Activated gamma-delta T cell (primary cell): ENCODE measurements at places on chromosomes 13 and 19.

GRCh38 chr13:36355632-36356031 is 9.4 kb upstream of the SPART start:
- DNase-seq = no peak

GRCh38 chr19:56309511-56310185 is 5.0 kb downstream of the ZSCAN5A start:
- peak; percentile 23 for DNase-seq

GRCh38 chr13:28031220-28031895 is 42.9 kb upstream of the URAD start:
- DNase-seq = peak; percentile 6

DNA sequence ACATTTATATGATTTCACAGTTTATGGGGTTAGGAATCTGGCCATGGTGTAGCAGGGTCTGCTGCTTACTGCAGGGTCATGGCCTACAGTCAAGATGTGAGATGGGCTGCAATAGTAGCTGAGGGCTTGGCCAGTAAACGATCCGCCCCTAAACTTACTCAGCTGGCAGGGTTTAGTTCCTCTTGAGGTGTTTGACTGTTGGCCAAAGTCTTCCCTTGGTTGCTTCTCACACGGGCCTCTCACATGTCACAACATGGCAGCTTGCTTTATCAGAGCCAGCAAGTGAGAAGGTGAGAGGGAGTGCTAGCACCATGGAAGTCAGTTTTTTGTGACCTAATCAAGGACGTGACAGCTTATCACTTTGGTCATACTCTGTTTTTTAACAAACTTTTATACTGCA is 77.1 kb downstream of the DNAJC3 start:
- DNase-seq = no peak

DNA sequence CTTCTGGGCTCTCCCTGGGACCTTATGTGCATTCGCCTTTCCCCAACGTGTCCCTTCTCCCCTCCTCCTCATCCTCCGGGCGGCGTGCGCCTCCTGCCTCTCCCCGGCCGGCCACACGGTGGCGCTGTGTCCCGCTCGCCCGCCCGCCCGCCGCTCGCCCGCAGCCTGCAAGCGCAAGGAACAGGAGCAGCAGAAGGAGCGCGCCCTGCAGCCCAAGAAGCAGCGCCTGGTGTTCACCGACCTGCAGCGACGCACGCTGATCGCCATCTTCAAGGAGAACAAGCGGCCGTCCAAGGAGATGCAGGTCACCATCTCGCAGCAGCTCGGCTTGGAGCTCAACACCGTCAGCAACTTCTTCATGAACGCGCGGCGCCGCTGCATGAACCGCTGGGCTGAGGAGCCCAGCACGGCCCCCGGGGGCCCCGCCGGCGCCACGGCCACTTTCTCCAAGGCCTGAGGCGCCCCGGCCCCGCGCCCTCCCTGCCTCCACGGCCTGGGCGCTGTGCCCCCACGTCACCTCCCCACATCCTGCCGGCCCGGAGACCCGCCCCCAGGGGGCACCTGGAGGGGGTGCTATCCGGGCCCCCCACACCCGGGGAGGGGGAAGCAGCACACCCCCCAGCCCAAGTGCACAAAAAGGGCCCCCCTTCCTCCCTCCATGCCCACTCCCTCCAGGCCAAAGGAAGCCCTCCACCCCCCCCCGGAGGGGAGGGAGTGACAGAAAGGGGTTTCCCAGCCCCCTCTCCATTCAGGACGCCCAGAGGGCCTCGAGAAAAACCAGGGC is 21.9 kb downstream of the ONECUT3 start:
- DNase-seq = no peak

DNA sequence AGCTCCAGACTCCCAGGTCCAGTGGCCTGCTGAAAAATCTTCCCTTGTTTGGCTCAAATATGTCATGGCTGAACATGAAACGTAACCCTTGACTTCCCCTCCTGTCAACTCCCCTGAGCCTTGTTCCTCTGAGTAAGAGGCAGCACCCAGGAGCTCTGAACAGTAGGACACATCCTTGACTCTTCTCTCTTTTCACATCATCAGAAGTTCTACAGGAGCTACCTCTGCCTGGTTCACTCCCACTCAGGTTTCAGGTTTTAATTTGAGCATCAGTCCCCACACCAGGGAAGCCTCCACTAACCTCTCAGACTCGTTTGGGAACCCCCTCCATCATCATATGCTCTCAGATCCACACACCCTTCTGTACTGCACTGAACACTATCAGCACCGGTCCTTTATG is 30.3 kb downstream of the ZNF823 start:
- no peak for DNase-seq

DNA sequence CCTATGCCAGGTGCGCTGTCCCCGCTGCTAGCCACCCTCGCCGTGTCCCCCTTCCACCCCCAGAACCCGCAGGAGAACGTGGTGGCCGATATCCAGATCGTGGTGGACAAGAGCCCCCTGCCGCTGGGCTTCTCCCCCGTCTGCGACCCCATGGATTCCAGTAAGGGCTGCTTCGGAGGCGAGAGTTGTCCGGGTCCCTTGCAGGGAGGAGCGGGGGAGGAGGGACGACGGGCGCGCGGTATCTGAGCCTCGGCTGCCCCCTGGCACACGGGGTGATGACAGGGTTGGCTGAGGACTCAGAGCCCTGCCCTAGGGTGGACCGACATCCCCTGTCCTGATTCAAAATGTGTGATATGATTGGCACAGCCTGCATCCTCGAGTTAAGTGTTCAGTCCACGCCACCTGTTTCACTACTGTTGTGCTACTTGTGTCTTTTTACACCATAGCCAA is 653 bp downstream of the MVB12A start:
- DNase-seq = no peak

- DNase-seq = no peak
These were observed 37.1 kb upstream of the CNMD start for GRCh38 chr13:52776726-52777125.

DNA sequence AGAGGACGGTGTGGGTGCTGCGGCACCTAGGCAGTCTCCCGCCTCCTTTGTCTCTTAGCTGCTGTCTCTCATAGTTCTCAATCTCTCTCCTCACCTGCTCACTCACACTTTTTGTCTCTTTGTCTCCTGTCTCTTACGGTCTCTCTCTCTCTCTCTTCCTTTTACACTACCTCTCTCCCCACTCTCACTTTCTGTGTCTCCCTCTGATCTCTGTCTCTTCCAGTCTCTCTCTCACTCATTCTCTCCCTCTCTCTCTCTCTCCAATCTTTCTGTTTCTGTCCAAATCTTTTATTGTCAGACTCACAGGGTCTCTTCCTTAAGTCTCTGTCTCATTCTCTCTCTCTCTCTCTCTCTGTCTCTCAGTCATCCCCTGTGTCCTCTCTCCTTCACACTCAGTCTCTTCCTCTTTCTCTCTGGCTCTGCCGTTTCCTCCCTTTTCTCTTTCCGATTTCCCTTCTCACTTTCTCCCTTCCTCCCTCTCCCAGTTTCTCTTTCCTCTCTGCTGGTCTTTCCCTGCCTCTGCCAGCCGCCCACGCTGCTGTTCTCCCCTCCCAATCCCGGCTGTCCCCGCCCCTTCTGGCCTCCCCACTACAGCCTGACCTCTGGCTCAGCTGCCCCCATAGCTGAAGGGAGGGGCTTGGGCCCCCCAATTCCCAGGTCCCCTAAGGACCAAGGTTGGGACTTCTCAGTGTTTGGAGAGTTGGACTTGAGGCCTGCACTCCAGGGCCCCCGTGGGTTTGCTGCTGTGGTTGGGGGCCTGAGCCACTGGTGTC is at the start of gene PLEKHA4:
TSS of gene PLEKHA4 (minus strand) at position 504 of the 773 bp plus-strand sequence. CDS start 997 bp downstream, outside the sequence.
- DNase-seq = no peak

GRCh38 chr13:25738342-25739196 is 313.2 kb downstream of the SHISA2 start:
- DNase-seq = no peak

DNA sequence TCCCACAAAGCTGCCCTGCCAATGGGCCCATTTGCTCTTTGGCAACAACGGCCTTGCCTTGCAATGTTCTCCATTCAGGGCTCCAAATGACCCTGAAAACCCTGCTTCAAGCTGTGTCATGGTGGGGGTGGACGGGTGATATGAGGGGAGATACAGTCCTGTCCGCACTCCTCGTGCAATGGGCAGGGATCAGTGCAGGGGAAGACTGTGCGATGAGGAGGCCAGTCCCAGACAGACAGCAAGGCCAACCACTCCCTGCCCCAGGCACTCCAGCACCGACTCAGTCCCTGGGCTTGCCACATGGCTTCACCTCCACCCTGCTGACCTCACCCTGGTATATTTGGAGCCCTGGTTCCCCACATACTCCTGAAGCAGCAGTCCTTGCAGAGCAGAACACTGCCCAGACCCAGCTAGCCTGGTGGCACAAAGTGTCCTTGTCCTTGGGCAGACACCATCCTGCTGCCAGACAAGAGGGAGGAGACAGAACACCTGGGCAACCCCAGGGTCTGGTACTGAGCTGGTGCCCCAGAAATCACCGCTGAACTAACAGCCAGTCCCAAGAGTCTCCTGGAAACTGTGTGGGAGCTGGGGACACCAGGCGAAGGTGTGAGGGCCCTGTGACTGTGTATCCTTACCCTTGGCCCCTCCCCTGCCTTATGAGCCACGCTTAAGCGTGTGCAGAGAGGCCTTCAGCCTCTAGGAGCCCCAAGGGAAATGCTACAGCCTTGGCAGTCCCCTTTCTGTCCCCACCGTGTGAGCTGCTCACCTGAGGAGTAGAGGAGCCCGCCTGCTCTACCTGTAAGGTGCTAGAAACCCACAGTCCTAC is 9.1 kb upstream of the SLC35E1 start:
- no peak for DNase-seq

- no peak for DNase-seq
These were observed 553.5 kb downstream of the DCT start for GRCh38 chr13:93925990-93926389.

GRCh38 chr19:17555929-17556813 is 722 bp downstream of the COLGALT1 start:
- no peak for DNase-seq

DNA sequence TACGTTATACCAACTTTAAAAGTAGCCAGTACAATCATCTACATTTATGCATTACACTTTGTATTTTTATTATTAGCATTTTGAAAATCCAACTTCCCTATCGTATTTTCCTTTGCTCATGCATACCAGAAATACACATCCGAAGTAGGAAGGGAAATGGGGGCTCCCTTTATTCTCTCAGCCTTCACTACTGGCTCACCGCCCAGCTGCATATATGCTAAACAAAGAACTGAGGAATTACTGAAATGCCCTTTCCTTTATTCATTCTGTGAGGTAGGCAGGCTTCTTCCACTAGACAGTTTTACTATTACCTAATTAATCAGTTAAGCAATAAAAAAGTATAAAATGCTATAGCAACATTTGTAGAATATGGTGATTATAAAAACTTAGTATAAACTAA is 291.6 kb downstream of the KLF12 start:
- DNase-seq = no peak

GRCh38 chr13:105678072-105678471 is 857.4 kb downstream of the EFNB2 start:
- DNase-seq = no peak

DNA sequence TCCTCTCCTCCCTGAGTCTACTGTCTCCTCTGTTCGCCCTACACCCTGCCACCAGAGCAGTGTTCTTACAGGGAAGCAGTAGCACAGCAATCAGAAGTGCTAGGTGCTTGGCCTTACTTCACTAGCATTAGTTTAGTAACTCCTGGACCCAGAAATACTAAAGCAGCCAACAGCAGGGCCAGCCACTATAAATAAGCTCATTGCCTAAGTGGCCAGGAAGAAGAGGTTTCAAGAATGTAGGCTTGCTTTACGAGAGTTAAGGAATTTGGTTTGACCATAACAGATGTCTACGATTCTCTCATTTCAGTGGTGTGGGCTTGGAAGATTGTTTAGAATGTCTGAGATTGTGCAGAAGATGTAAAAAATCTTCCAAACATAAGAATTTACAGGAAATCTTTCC is 103.3 kb downstream of the ZAR1L start:
- DNase-seq = no peak

GRCh38 chr13:85990397-85990796 is 191.2 kb upstream of the SLITRK6 start:
- no peak for DNase-seq

DNA sequence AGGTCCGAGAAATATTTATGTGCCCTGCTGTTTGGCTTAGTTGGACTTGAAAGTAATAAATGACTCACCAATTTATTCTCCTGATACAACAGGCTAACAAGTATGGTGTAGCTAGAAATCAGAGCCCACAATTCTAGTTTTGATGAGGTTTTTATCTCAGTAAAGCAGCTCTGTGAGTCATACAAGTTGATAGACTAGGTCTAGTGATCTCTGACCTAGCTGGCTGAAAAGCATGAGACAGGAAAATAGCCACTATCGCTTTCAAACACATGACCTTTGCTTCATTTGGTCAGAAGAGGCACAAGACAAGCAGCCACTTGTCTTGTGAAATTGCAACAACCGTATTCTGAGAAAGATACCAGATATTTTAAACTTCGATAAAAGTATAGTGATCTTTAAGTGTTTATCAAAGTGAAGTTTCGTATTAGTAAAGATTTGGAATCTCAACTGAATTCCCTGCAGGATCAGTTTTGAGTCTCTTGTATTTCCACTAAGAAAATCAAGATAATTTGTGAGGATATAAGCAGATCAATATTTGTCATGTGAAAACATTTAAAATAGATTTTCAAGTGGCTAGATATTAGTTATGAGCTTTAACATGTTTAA is 126.7 kb downstream of the MAB21L1 start:
- no peak for DNase-seq

- no peak for DNase-seq
These were observed 73.1 kb downstream of the EPS15L1 start for GRCh38 chr19:16398530-16399249.

GRCh38 chr19:35793381-35794165 is 18.2 kb downstream of the ARHGAP33 start:
- no peak for DNase-seq

GRCh38 chr13:60402022-60402421 is 5.0 kb downstream of the TDRD3 start:
- no peak for DNase-seq

DNA sequence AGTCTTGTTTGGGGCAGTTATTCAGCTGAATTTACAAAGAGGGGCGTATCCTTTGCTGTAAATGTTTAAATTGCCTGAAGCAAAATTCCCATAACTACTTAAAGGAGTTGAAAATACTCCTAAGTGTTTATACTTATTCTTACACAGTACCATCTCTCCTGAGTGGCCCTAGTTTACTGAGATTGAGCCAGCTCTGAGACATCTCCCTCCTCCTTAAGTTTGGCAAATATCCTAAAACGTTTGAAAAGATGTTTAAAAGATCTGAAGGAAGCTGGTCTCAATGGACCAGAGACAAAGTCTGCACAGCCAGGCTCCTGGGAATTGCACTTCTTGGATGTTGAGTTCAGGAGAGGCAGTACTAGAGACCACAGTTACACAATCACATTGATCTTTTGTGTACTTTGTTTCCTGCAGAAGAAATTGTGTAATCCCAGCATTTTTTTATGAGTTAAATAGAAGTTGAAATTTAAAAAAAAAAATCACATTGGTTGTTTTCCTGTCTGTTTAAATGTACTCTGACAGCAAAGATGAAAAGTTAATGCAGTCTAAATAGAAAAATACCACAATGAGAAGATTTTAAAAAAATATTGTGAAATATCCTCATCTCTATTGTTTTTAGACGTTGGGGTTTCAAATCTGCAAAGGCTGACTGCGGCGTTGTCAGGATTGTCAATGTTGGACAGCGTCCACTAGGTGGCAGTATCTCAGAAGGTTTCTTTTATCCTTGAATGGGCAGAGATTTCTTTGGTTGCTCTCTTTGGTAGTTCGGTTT is 20.7 kb downstream of the TNFSF11 start:
- DNase-seq = no peak
